ENCODE measurements at places on chromosomes 7 and 10. TPM values are rescaled to one million over a fixed set of nuclear protein-coding genes. Genes with fewer than 3 reads are reported as not detected.
A peak's percentile ranks its signal among the peaks of the same experiment; 100 is the strongest.

DNA sequence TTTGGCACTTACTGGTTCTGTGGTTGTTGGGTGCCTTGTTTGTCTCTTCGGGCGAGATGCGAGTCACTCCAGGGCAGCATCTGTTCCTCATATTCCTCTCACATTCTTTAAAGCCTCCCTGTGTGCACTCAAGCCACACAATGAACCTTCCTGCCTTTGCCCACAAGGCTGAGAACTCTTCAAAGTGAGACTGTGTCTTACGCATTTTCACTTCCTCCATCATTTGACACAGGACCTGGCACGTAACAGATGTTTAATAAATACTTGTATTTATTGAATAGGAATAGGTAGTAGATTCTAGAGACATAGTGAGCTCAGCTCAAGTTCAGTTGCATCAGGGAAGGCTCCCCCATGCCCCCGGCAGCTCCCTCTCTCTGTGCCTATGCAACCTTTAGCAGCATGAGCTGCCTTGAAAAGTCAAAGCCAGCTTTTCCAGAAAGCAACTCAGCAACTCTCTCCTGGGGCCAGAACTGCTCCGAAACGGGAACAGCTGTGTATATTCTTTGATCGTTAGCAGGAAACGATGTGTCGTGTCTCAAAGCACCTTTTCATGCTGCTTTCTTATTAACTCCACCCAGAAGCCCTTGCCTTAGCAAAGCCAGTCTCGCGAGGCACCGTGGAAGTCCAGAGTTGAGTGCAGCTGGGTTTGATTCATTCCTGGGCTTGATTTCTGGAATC, 97.5 kb downstream of the PFKFB3 start:
- DNase-seq, result no peak

- no peak for DNase-seq
Observed at GRCh38 chr7:100389437-100390088, 16.3 kb downstream of the PILRA start.

DNA sequence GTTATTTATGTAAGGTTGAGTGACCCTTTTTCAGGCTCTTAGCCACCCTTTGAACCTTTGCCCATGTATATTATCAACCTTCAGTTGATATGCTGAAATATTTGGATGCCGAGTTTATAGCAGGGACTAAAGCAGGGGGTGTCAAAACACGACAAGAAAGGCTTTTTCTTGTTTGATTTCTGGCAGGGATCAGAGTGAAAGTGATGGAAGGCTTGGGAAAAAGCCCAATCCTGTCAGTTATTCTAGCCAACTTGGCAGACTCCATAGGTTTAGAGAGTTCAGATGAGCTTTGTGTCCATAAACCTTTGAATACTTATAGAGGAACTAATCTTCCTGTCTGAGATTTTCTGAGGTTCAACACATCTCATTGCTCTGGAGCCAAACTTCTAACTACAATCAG, 47.5 kb downstream of the INHBA start:
- no peak for DNase-seq

DNA sequence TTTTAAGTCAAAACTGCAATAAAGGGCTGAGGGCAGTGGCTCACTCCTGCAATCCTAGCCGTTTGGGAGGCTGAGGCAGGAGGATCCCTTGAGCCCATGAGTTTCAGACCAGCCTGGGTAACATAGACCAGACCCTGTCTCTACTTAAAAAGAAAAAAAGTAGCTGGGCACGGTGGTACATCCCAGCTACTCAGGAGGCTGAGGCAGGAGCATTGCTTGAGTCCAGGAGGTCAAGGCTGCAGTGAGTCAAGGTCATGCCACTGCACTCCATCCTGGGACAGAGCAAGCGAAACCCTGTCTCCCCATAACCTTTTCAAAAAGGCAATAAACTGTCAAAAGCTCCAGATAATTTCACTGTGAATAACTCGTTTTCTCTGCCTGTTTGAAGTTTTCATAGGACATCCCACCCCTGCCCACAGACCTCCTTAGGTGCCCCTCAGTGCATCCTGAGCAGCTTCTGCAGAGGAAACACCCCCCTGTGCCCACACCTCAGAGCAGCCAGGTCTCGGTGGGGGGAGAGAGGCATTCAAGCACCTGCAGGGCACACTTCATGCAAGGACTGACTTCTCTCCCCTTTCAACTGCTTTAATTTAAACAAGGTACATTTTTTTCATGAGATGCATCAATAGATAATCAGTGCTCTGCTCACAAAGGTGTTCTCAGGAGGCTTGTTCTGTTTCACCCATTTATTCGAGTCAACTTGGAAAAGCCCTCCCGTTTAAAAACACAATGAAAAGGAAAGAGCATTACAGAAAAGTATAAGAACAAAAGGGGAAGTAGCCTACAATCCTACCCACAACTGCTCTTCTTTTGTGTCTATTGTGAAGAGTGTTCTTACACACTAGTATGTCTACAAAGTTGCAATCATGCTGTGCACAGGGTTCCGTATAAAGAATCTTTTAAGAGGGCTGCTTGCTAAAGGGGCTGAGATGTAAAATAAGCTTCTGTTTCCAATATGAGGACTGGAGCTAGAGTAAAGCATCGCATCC, 104.9 kb downstream of the KMT2E start:
- no peak for DNase-seq

- DNase-seq, result peak; percentile 53
Observed at GRCh38 chr10:125684581-125684980, 1.6 kb upstream of the TEX36 start.

DNA sequence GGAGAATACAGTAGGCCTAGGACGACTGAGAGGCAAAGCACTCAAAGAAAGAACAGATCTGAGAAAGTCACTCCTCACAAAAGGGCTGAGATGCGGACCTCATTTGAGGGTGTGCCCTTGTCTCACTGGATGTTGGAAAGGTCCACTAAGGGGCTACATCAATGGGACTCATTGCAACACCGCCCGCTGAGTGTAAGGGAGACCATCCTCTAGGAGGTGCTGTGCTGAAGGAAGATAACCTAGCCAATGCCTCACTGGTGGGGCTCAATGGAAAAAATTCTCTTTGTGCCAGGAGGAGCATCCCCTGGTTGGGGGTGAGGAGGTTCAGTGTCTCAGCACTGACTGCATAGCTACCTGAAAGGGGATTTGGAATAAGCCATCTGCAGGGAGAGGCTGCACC, 758.7 kb upstream of the CELF2 start:
- DNase-seq, result no peak

DNA sequence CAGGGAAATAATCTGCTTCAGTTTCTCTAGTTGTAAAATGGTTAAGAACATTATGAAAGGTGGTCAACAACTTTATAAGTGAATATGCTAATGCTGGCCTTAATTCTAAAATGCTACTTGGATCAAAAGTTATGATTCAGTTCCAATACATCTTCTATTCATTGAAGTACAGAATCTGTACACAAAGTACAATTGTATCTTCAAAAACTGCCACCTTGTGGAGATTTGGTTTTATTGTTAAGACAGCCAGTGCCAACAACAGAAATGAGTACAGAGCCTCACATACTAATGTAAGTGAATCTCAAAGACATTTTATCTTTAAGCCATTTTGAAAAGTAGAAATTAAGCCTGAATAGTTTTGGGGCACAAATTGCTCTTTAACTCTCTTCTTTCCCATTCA, 194.0 kb downstream of the CFTR start:
- no peak for DNase-seq

DNA sequence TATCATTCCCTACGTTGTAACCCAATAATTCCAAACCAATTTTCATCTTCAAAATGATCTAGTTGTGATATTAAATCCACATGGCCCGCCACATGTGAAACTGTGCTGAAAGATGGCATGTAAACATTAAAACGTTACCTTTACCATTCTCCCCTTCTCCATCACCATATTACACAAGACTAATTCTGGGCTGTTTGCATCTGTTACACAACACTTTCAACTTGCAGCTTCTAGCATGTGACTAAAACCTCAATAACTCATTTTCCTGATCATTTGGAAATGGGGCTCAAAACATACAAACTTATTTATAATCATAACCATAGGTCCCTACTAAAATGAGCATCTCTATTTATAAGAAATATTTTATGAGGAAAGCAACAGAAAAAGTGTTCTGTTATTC, 4.7 kb downstream of the MTERF1 start:
- no peak for DNase-seq

DNA sequence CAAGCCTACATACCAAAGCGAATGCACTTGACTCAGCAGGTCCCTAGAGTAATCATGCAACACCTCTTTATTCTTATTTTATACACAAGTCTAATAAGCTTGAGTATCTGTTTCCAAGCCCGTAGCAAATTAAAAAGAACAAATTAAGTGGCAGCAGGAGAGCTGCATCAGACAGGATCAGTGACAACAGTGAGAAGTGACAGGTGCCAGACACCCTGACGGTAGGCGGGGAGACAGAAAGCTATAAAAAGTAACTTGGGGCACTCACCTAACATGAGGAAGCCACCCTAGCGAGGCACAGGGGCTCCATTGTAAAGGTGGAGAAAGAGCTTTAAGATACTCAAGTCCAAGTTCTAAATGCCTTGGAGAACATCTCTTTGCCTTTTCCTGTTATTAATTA, 174.2 kb downstream of the PLXNA4 start:
- no peak for DNase-seq

DNA sequence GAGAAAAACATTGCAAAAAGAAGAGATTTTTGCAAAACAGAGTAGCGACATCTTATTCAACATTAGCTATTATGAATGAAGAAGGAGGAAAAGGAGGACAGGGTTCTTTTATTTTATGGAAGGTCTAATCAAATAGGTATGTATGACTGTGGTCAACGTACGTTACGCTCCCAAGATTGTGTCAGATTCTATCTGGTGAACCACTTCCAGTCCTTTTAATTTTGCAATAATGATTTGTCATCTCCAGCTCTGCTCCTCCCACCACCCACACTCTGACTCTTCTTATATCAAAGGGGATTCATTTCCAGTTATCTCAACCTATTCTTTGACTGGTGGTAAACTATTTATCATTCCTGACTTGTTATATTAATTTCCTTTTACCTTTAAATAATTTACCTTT, 259.9 kb downstream of the CACNA2D1 start:
- DNase-seq, result no peak

- DNase-seq, result no peak
Observed at GRCh38 chr7:1610678-1611302, 41.0 kb upstream of the PSMG3 start.

DNA sequence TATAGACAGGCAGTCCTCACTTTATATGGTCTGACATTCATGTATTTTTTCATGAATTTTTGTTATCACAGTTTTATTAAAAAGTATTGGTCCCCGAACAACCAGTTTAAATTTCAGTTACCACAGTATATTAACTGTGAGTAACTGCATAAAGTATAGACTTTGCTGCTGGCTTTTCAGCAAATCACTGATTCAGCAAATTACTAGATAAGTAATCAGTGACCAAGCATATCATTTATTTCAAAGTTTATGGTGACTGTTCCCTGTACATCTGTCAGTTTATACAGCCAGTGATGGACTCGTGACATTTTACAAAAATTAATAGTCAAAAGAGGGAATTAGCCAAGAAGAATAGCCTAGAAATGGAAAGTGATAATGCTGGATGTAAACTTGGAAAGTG, 266.7 kb upstream of the CHRM2 start:
- DNase-seq, result no peak

- DNase-seq, result no peak
Observed at GRCh38 chr7:50119815-50120637, 27.0 kb upstream of the ZPBP start.

DNA sequence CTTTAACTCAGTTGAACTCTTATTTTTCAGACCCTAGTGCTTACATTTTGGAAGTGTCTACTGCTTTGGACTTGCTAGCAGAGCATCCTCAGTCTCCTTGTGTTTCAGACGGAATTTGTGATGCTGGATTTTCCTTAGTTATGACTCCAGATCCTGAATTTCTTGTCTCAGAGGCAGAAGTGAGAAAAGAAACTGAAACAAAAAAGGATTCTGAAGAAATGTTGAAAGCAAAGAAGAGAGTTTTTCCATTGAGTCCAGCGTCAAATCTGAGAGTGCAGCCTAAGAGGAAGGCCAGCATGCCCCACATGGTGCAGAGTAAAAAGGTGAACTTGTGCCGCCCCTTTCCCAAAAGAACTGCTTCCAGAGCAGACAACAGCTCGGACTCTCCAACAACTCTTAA, 46.1 kb downstream of the TASOR2 start:
- DNase-seq, result no peak

DNA sequence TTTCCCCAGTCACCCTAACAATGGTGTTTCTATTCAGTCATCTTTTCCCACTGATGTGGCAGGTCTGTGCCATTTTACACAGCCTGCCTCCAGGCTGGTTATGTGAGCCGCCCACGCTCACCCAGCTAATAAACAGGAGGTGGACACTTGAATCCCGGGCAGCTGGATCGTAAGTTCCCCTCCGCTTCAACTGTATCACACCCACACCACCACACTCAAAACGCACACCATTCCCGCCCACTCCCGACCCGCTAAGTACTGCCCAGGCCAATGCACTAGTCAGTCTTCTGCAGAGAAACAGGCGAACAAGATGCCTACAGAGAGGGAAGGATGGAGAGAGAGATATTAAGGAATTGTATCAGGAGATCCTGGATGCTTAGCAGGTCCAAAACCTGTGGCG, 38.9 kb upstream of the PFKP start:
- no peak for DNase-seq

GRCh38 chr7:26186364-26187311, 13.9 kb downstream of the HNRNPA2B1 start:
- DNase-seq, result no peak

GRCh38 chr10:32000937-32001336, 55.3 kb downstream of the KIF5B start:
- DNase-seq, result no peak

GRCh38 chr7:105320896-105321295, 67.8 kb downstream of the SRPK2 start:
- DNase-seq, result no peak

GRCh38 chr7:32293833-32294232, 196.3 kb downstream of the LSM5 start:
- DNase-seq, result no peak

GRCh38 chr10:129041916-129042315, 425.1 kb upstream of the MGMT start:
- no peak for DNase-seq

DNA sequence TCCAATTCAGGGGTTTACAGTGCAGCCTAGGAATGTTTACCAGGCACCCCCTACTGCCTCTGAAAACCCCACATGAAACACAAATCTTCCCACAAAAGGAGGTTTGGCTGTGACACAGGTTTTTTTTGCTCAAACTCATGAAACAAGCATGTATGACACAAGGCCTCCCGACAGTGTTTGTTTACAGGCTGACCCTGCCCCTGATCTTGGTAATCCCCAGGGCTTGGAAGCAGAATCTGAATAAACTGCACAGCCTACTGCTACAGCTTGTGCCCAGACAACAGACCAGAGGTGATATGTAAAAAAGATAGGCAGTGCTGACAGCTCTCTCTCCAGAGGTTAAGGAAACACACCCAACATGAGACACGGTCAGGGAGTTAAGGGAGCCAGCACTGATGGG, 184.2 kb downstream of the KMT2E start:
- no peak for DNase-seq

- no peak for DNase-seq
Observed at GRCh38 chr7:128394904-128395496, 14.8 kb downstream of the IMPDH1 start.

CALU gene
- total RNA-seq, result 165 TPM

KCNMA1 gene
- 2.0 TPM for total RNA-seq

MRC1 gene
- 27.0 TPM for total RNA-seq

INHBA gene
- total RNA-seq, result 1.9 TPM

GPR26 gene
- not detected for total RNA-seq

SLC29A4 gene
- 3.9 TPM for total RNA-seq

KCP gene
- 0.11 TPM for total RNA-seq

OR2A1 gene
- not detected for total RNA-seq

CTAGE6 gene
- total RNA-seq, result 0.11 TPM

HMX3 gene
- not detected for total RNA-seq

PSD gene
- total RNA-seq, result 0.89 TPM
